ENCODE measurements at places on chromosomes 16 and 17.

GRCh38 chr16:56748826-56749225, 18.9 kb downstream of the NUP93 start:
- DNase-seq, result no peak

GRCh38 chr17:16189791-16190348, 25.5 kb downstream of the NCOR1 start:
- no peak for DNase-seq

- no peak for DNase-seq
Measured at GRCh38 chr17:2637422-2637821, 44.0 kb downstream of the PAFAH1B1 start.

- DNase-seq, result no peak
Measured at GRCh38 chr16:70777496-70777895, 23.5 kb downstream of the VAC14 start.

- no peak for DNase-seq
Measured at GRCh38 chr16:69827524-69827923, 65.4 kb downstream of the WWP2 start.

GRCh38 chr17:59342681-59343131, 11.3 kb downstream of the YPEL2 start:
- no peak for DNase-seq

- DNase-seq, result no peak
Measured at GRCh38 chr17:1229349-1229899, 40.8 kb upstream of the BHLHA9 start.

GRCh38 chr16:27754788-27755690, 205.1 kb downstream of the KATNIP start:
- DNase-seq, result no peak

- no peak for DNase-seq
Measured at GRCh38 chr16:48511716-48512115, 98.3 kb downstream of the N4BP1 start.

- DNase-seq, result no peak
Measured at GRCh38 chr17:16887523-16888095, 84.3 kb downstream of the TNFRSF13B start.

DNA sequence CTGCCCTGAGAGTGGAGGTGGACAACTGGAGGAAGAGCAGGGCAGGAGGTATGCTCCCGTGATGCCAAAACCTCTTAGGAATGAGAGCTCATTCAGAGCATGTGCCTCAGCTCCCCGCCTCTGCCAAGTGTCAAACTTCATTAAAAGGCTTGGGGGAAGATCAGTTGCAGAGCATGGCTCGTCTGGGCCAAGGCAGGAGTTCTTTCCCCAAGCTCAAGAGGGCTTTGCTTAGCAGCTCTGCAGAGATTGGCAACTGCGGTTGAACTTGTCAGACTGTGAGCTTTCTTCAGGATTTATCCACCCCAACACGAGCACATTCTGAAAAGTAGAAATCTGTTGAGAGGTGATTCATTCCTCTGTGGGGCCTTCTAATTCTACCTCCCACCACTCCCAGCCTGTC, 248.1 kb downstream of the HS3ST3A1 start:
- no peak for DNase-seq

- DNase-seq, result no peak
Measured at GRCh38 chr17:55564081-55564480, 52.8 kb upstream of the SMIM36 start.

DNA sequence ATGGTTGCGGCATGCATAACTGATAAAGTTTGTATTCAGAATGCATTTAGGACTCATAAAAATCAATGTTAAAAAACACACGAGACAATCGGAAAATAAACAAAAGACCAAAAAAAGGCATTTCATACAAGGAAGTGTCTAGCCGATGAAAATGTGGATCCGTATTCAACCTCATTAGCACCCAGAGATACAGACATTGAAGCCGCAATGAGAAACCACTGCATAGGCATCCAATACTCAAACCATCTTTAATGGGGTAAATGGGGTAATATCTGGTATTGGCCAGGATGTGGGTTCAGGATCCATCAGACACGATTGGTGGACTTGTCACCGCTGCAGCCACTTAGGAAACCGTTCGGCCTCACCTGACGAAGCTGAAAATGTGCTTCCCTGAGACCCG, 47.4 kb upstream of the ENPP7 start:
- no peak for DNase-seq

- DNase-seq, result no peak
Measured at GRCh38 chr17:65413390-65413789, 148.1 kb downstream of the AXIN2 start.

DNA sequence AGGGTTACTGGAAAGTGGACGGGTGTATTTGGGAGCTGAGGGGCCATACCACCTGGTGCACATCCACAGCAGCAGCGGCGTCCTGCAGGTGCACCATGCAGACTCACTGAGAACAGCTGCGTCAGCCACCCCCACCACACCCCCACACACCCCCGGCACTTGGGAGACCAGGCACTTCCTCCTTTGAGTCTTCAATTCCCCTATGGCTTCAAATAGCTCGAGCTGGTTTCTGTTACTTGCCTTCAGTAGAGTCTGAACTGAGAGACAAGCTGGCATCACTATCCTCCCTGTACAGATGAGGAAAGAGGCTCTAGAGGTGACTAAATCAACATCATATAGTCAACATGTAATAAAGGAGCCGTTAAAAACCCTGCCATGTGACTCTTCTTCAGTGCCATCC, 15.4 kb downstream of the CUEDC1 start:
- DNase-seq, result no peak

DNA sequence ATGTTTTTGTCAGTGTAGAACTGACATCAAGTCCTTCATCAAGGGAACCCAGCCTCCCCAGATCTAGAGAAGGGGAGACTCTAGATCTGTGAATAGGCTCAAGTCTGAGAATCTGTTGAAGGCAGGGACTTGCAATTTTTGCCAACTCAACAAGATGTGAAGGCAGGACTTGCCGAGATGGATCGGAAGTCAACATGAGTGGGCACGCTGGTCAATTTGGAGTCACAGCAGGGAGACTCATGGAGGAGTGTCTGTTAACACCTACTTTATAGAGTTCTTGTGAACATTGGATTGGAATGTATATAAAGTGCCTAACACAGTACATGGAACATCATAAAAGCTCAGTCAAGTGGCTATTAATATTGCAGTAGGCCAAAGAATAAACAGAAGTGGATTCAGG, 10.0 kb downstream of the ZNF689 start:
- DNase-seq, result no peak

DNA sequence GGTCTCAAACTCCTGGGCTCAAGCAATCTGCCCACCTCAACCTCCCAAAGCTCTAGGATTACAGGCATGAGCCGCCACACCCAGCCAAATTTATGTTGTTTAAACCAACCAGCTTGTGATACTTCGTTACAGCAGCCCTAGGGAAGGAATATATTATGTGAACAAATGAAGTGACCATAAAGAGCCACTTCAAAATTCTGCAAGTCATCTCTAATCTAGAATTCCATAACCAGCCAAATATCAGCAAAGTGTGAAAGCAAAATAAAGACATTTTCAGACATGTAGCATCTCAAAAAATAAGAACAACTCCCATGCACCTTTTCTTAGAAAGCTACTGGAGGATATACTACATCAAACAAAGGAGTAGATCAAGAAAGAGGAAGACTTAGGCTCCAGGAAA, 36.0 kb downstream of the AIPL1 start:
- no peak for DNase-seq

DNA sequence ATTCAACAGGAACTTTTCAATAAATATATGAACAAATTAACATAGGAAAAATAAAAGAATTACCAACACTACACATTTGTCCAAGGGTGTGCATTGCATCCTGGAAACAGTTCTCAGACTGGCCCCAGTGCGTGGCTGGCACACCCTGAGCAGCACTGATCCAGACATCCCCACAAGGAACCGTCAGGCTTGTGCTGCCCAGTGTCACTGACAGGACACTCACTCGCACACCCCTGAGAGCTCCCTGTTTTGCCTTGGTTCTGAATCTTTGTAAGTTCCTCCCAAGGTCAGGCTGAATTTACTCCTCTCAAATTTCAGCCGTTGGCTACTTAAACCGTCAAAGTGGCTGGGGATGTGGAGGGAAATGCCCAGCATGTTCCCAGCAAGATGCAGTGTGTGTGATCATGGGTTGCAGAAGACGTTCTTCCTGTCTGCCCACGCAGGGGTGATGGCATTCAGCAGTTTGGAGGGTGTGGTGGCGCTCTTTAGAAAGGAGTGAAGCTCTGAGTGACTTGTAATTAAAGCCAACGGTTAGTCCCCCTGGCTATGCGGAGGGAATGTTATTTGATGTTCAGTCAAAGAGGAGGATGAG, 1.7 kb downstream of the MT2A start:
- no peak for DNase-seq

- no peak for DNase-seq
Measured at GRCh38 chr17:60750640-60751039, 73.0 kb downstream of the BCAS3 start.

GRCh38 chr16:11072420-11073153, 128.2 kb downstream of the CLEC16A start:
- DNase-seq, result no peak
